ENCODE measurements at places on chromosomes 13 and 19. TPM values are rescaled to one million over a fixed set of nuclear protein-coding genes. Genes with fewer than 3 reads are reported as not detected.

Gene LILRA6
- total RNA-seq, result not detected

Gene SPACA4
- not detected for total RNA-seq

Gene DAND5
- not detected for total RNA-seq

Gene GFY
- total RNA-seq, result not detected

Gene S1PR5
- total RNA-seq, result 0.27 TPM

Gene KLK12
- total RNA-seq, result not detected

Gene KLK2
- not detected for total RNA-seq

- DNase-seq, result peak; percentile 71
These were observed 1189.9 kb downstream of the UQCRFS1 start for GRCh38 chr19:28023064-28023463.

GRCh38 chr13:106515635-106516254 lies 19.7 kb downstream of the EFNB2 start:
- no peak for DNase-seq

- peak; percentile 77 for DNase-seq
These were observed 14.7 kb downstream of the CCDC169 start for GRCh38 chr13:36282821-36283432.

DNA sequence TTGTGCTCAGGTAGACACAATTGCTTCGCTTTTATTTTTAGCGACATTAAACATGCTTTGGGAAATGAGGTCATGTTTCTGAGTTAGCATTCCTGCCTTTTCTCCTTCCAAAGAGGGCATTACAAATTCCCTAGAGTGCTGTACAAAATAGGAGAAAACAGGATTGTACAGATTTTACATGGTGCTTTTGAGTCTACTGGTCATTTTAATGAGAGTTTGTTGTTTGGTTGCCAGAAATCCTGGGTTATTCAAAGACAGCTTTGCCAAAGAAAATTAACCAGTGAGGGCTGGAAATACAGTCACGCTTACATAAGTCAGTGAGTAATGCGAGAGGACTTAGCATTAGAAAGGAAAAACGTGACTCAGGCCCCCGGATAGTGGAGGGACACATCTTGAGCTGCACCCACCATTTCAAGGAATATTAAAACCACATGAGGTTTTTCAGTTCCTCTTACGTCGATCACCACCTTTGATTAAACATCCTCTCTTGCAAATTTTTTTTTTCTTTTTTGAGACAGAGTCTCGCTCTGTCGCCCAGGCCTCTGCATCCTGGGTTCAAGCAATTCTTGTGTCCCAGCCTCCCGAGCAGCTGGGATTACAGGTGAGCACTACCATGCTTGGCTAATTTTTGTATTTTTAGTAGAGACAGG lies 55.4 kb downstream of the SACS start:
- peak; percentile 100 for DNase-seq

DNA sequence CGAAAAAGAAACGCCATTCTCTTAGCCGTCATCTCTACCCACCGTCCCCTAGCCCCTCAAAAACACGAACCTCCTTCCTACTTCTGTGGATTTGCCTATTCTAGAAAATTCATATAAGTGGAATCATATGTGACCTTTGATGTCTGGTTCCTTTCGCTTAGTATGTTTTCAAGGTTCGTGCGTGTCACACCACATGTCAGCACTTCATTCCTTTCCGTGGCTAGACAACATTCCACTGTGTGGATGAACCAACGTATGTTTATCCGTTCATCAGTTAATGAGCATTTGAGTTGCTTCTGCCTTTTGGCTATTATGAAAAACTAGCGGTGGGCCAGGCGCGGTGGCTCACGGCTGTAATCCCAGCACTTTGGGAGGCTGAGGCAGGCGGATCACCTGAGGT lies 14.0 kb upstream of the PPP1R12C start:
- DNase-seq, result no peak

DNA sequence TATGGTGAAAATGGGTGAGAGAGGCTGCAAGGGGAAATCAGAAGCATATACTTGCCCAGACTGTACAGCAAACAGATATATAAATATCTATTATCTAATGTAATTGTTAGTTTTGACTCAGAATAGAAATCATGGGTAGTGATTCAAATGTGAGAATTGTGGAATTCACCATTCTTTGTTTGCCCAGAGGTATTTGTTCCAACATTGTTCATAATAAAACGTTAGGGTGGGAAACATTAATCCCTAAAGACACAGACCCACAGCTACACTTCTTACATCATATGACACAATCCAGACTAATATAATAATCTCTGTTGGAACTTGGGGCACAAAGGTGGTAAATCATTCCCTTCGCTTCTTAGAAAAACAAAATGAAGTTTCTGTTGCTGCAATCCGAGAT lies 646.5 kb upstream of the SLITRK6 start:
- DNase-seq, result peak; percentile 33

GRCh38 chr19:39915101-39915847 lies 19.2 kb downstream of the FCGBP start:
- no peak for DNase-seq

- no peak for DNase-seq
These were observed 4.5 kb upstream of the DCT start for GRCh38 chr13:94483970-94484369.

- DNase-seq, result no peak
These were observed 66.9 kb downstream of the ING1 start for GRCh38 chr13:110780422-110780821.

GRCh38 chr13:73880365-73880764 lies 253.8 kb downstream of the KLF12 start:
- DNase-seq, result no peak

DNA sequence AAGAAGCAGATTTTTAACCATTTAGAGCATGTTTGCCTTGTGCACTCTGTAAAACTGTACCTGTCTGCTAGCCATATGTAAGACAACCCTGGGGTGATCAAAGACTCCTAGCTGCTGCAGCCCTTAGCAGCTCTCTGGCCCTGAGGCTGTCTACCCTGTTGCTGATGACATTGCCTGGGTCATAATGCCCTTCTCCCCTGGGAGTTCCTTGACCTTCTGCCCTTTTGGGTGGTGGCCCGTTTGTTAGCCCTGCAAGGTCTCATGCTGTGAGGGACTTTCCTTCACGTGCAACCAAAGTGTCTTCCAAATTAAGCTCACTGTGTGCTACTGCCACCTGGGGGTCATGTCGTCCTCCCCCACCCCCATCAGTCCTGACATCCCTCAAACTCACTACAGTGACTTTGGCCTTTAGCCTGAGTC lies 7.4 kb downstream of the GPC6 start:
- no peak for DNase-seq

DNA sequence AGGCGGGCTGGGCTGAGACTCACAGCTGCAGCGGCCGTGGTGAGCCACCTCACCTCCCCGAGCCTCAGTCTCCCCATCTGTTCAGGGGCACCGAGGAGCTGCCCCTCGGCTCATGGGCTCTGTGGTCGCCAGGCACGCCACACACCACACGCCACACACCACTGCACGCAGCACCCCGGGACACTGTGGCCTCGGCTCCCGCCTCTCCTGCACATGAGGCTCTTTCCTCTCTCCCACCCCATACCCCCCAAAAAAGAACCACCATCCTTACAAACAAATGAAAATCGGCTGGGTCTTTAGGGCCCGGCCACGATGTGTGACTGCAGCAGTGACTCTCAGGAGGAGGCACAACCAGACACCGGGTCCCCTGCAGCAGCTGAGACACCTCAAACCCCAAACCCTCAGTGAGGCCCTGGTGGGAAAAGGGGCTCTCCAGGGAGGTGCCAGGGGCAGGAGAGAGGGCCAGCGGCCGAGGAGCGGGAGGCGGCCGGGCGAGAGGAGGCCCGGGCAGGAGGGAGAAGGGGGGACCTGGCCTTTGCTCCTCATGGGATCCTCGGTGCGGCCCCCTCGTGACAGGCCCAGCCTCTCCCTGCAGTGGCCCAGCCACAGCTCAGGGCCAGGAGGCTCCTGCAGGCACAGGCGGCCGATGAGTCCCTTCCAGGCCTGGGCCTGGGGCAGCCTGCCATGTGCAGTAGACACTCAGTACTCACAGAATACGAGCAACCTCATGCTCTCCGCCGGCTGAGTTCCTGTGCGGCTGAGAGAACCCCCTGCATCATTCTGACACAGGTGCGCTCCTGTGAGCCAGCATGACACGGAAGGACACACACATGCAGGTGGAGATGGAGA lies 66.3 kb downstream of the RASA3 start:
- no peak for DNase-seq

- peak; percentile 59 for DNase-seq
These were observed 810 bp upstream of the NFKBID start for GRCh38 chr19:35901055-35901644.

DNA sequence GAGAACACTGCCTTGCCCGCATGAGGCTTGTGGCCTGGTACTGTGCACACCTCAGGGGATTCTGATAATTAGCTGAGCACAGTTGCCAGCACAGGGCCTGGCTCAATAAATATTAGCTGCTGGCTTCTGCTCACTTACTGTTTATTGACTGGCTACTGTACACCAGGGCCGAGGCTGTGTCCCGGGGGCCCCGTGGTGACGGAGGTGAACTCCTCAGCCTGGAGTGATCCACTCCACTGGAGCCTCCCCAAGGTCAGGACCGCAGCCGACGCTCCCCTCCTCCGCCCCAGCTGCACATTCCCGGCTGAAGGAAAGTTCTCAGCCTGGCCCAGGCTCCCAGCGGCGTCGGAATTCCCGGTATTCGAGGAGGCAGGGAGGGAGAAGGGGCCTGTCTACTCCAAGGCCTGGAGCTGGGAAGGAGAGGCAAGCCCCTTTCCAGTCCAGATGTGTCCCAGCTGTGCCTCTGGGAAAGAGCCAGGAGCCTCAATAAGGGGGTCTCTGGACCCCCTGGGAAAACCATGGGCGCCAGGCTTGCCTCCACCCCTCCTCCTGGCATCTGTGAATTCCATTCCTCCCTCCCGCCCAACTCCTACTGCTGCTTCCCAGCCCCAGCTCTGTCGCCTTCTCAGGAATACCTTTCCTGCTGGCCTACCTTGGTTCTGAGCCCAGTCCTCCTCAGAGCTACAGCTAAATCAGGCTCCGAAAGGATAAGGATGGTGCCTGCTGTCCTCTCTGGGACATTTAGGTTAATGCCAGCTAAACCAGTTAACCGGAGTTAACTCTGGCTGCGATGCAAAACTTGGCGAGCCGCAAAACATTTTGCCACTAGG lies 7.3 kb downstream of the RPS16 start:
- DNase-seq, result peak; percentile 87

DNA sequence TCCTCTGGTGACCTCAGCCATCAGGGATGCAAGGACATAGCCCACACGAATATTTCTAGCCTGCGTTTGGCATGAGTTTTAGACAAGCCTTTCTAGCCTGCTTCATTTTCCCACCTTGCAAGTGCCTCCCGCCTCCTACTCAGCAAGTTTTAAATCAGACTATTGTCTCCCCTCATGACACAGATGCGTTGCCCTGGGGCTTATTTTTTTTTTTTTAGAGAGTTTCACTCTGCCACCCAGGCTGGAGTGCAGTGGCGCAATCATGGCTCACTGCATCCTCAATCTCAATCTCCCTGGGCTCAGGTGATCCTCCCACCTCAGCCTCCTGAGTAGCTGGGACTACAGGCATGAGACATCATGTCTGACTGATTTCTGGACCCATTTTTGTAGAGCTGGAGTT lies 14.6 kb downstream of the GJB2 start:
- DNase-seq, result no peak

- no peak for DNase-seq
These were observed 105.1 kb downstream of the SOX1 start for GRCh38 chr13:112172017-112172416.

GRCh38 chr13:97274829-97275649 lies 52.9 kb downstream of the MBNL2 start:
- peak; percentile 92 for DNase-seq

GRCh38 chr19:15780610-15781418 lies 6.6 kb upstream of the OR10H5 start:
- no peak for DNase-seq

DNA sequence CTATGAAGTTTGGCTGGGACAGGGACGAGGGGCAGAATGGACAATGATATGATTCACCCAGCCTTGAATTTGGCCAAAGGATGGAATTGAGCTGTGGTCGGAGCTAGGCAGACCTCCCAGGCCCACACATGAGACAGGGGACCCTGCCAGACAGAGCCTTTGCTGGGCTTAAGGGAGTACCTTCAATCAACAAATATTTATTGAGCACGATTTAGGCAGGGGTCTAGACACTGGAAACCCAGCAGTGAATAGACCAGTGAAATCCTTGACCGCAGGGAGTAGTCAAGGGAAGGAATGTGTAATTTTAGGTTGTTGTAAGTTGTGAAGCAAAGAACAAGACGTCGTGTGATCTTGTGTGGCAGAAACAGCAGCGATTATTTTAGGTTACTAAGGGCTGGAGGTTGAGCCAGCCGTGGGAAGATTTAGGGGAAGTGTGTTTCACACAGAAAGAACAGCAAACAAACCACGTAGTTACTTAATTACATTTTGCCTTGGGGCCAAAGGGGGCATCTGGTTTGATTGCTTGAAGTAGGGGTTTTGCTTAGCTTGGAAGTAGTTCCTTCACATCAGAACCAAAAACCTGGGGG lies 16.9 kb upstream of the AP1M2 start:
- DNase-seq, result peak; percentile 13

DNA sequence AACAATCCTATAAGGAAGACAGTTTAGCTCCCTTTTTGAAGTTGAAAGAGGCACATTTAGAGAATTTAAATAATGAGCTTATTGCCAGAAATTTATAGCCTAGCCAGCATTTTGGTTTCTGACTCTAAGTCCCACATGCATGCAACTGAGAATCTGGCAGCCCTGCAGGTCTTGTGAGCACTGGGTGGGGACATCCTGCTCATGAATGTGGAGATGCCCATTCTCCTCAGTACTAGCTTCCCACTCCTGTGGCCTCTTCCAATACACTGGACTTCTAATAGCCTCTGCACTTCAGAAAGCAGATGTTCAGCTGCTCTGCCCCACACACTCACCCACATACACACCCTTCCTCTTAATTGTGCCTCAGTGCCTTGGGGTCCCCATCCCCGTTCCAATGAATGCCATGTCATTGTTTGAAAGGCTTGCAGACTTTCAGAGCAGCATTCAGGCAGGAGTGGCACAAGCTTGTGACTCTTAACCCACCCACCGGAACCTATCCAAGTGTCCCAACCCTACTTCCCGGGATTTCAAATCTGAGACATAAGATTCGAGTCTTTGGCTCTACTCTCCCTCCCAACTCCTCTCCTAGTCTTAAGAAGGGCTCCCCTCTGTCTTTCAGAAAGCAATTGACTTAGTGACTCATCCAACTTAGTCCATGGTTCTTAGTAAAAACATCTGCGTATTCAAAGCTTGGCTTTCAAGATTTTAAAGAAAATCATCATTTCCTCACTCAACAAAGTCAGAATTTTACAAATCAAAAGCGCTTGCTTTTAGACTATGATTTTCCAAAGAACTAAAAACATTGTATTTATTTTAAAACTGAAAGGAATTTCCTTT lies 80.0 kb upstream of the FREM2 start:
- DNase-seq, result no peak

DNA sequence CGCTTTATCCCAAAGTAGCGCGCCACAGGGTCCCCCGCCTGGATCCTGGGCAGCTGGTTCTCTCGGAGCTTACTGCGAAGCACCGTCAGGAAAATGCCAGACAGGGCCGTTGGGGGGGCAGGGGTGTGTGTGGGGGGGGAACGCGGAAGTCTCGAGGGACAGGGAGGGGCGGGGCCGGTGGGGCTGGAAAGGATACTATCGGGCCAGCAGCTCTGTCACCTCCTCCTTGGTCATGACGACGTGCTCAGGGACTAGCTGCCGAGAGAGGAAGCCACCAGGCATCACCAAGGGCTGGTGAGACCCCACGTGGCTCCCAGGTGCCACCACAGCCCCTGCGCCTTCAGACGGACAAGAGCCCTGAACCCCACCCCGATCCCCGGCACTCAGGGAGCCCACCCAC lies 5.3 kb downstream of the POLR2E start:
- no peak for DNase-seq

- peak; percentile 82 for DNase-seq
These were observed 230.1 kb downstream of the DLEU7 start for GRCh38 chr13:50613356-50613831.

GRCh38 chr19:10654610-10655456 lies 687 bp downstream of the ILF3 start:
- peak; percentile 23 for DNase-seq

GRCh38 chr19:55068950-55069864 lies 6.3 kb upstream of the RDH13 start:
- peak; percentile 28 for DNase-seq
